ENCODE measurements at places on chromosomes 12 and 14.

- no peak for DNase-seq
Measured at GRCh38 chr12:30308010-30308717, 387.5 kb downstream of the IPO8 start.

DNA sequence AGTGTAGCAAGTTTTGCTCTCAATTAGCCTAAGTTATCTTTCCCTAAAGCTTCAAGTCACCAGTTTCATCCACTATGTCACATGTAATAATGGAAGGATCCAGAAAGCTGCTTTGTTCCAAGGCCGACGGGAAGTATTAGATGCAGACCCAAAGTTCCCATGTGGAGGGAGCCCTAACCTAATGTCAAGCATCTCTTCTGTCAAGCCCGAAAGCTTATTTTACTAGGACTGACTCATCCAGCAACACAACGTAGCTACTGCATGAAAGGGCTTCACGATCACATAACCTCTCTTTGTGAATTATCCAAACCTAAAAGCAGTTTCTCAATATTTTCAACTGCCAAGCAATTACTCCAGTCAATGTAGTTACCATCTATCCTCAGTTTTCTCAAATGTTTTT, 133.4 kb downstream of the SLC6A15 start:
- no peak for DNase-seq

- no peak for DNase-seq
Measured at GRCh38 chr12:132551641-132552031, 58.7 kb downstream of the LRCOL1 start.

GRCh38 chr14:72439707-72440106, 454.2 kb downstream of the DPF3 start:
- no peak for DNase-seq

- DNase-seq, result no peak
Measured at GRCh38 chr14:68389943-68390342, 402.9 kb downstream of the ZFP36L1 start.

DNA sequence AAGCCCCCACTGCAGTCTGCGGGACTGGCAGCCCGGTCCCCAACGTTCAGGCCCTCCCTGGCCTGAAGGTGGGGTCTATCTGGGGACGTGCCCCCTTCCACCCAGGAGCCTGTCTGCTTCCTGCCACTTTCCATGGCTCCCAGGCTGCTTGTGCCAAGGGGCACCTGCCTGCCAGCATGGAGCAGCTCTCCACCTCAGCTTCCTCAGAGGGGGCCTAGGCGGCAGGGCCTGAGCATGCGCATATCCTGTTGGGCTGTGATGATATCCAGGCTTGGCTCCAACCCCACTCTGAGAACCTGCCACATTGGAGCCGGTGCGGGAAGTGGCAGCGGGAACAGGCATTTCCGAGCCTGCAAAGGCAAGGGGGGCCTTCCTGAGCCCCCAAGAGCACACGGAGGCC, 57.4 kb downstream of the FUT8 start:
- DNase-seq, result no peak

DNA sequence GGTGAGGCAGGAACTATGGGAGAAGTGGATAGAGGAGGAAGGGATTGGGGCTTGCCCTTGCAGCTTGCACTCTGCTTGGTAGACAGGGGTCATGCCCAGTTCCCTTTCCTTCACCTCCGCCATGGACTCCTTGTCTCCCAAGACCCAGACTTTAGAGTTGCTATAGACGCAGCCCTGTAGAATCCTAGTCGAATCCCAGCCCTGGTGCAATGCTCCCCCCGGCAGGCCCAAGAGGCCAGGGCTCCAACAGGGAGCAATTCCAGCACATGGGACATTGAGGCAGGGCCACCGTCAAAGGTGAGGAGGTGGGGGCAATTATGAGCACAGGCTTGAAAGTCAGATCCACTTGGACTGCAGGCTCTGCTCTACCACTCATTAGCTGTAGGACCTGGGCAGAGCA, 29.5 kb upstream of the BCDIN3D start:
- DNase-seq, result no peak

GRCh38 chr12:85829391-85829790, 6.8 kb downstream of the RASSF9 start:
- DNase-seq, result no peak

- no peak for DNase-seq
Measured at GRCh38 chr14:34300882-34301734, 160.9 kb downstream of the SPTSSA start.

DNA sequence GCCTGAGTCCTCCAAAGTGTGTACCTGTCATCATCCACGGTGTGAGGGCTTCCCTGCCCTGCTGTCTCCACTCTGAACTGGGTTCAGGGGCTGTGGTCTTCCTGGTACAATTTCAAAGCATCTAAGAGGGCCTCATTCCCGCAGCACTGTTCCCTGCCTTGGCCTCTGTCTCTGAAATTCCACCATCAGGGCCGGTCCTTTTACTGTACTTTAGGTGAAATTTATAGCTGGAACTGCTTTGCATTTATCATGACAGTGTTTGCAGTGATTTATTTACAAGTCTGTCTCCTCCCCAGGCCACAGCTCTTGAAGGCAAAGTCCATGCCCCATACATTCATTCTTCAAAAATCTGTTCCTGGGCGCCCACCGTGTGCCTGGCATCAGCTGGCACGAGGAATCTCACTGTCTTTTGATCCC, 36.9 kb upstream of the NCOR2 start:
- DNase-seq, result no peak

DNA sequence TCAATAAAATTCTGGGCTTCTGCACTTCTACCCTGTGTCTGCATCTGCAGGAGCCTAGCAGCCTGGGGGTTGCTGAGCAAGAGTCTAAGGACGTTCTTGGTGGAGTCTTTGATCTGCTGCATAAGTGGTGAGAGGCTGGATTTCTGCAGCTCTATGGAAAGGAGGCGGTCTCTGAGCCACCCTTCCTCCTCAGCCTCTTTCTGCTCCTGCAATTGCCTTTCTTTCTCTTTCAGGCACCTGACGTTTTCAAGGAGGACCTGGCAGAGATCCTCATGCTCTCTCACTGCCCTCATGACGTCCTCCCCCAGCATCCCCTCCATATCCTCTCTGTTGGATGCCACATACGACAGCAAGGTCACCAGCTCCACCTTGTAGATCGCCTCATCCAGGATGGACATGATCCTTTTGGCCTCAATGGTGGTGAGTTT, 13.6 kb upstream of the TPCN1 start:
- no peak for DNase-seq

- DNase-seq, result no peak
Measured at GRCh38 chr14:77241955-77242354, 29.1 kb downstream of the NGB start.

DNA sequence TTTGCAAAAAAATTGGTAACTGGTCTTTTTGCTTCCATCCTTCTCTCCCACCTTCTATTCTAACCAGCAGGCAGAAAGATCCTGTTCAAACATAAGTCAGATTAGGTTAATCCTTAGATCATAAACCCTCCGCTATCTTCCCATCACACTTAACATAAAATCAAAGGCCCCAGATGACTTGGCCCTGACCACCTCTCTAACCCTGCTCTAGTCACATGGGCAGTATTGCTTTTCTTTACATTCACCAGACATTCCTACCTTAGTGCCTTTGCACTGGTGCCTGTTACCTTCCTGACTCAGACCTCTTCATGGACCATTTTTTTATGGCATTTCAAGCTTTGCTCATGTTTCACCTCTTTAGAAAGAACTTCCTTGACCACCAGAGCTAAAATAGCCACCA, 83.5 kb downstream of the NTF3 start:
- DNase-seq, result no peak

DNA sequence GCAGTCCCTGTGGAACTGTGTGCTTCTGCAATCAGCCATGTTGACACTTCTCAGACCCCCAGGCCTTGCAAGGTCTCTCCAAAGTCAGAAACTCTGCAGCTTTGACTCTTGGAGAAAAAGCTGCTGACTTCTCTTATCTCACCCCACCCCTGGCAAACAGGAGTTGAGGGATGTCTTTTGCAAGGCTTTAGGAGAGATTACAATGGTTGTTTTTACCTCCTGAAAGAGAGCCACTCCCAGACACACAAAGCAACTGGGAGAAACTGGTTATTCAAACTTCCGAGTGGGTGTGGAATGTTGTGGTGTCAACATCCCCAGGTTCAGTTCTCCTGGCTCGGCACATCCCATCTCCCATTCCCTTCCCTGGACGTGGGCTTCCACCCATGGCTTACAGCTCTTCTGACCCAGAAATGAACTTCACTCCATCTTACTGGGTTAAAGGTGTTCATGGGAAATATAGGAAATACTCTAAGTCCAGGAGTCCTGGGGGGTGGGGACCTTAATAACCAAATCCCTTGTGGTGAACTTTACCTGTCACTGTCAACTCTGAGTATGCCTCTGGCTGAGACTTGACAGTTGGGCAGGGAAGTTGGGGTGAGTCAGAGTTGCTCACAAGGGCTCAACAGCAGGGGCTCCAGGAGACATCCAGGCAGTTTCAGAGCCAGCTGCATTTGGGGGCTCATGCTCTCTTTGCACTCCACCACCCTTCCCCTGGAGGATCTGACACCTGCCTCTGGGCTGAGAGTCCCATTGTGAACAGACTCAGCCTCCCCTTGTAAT, 41.9 kb downstream of the CCDC177 start:
- DNase-seq, result no peak

- DNase-seq, result no peak
Measured at GRCh38 chr12:16385782-16386646, 38.6 kb downstream of the MGST1 start.

- DNase-seq, result no peak
Measured at GRCh38 chr12:125169870-125170269, 104.6 kb downstream of the AACS start.

GRCh38 chr12:28082096-28082495, 108.2 kb upstream of the CCDC91 start:
- no peak for DNase-seq
